Ammon's horn (tissue), 1 donor: ENCODE measurements at places on chromosomes 6 and 20.

DNA sequence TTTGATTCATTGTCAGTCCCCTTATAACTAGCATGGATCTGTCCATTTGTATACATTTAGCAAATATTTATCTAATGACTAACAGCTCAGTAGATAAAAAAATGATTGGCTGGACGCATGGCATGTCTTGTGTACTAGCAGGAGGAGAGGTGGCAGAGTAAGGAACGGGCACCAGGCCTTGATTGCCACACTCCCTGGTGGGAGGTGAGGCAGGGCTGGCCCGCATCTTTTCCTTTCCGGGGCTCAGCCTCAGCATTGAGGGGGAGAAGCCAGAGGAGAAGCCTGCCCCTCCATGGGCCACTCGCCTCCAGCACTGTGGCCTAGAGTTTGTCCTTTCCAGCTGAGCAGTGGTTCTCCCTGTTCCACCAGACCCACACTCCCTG is 84.9 kb upstream of the TMEM181 start:
- DNase-seq = no peak

GRCh38 chr6:21596949-21597682 is 3.6 kb downstream of the SOX4 start:
- DNase-seq = peak; percentile 7

DNA sequence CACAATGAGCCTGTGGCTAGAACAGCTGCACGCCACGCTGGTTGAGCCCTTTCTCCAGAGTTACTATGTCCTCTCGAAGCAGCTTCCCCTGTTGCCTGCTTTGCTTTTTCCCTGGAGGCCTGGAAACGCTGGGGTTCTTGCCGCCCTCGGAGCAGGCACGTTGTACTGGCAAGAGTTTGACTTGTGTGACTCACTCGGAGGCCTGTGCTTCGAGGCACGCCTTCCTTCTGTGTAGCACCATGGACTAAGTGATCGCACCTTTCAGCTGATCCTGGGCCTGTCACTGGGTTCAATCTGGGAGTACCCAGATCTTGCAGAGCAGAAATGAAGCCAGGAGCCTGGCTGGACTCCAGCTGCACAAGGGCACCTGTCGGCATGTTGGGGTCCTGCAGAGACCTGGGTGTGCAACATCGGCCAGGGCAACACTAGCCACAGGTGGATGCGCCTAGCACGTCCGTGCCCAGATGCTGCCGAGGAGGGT is 5.2 kb downstream of the INSM1 start:
- peak; percentile 47 for DNase-seq

DNA sequence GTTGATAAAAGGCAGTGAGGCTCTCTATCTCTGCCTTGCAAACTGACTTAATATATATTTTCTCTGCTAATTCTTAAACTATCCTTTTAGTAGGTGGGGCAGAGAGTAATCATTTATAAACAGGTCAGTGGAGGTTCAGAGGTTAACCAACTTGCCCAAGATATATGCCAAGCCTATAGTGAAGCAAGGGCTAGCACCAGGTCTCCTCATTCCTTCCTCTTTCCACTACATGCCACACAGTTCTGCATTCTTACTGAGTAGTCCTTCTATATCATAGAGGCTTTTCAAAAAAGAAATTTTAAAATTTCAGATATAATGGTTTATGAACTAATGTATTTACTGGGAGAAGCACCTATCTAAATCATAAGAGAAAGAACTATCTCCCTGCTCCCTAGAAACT is 8.5 kb downstream of the ARG1 start:
- DNase-seq = no peak

DNA sequence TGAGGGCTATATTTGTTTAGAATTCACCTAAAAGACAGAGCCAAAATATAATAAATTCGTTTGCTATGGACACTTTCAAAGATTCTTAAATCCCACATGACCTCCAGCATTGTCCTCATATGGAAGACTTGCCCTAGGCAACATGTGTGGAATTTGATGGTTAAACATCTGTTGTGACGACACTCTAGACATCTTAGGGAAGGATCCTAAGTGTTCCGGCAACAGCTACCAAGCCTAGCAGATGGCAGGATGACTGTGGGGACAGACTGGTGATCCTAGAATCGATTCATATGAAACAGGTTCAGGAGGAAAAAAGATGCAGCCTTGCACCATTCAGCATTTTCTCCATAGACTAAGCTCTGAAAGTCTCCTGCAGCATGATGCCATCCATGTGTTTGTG is 77.6 kb upstream of the BACH2 start:
- no peak for DNase-seq

- no peak for DNase-seq
Observed at GRCh38 chr6:163646133-163646532, 231.6 kb downstream of the QKI start.

GRCh38 chr6:158516098-158516497 is 43.8 kb upstream of the TMEM181 start:
- no peak for DNase-seq

GRCh38 chr6:6003621-6004366 is 2.9 kb downstream of the NRN1 start:
- peak; percentile 42 for DNase-seq

- DNase-seq = no peak
Observed at GRCh38 chr20:25643716-25644115, 19.9 kb upstream of the NANP start.

- DNase-seq = peak; percentile 82
Observed at GRCh38 chr6:32113386-32114352, 4.5 kb upstream of the TNXB start.

DNA sequence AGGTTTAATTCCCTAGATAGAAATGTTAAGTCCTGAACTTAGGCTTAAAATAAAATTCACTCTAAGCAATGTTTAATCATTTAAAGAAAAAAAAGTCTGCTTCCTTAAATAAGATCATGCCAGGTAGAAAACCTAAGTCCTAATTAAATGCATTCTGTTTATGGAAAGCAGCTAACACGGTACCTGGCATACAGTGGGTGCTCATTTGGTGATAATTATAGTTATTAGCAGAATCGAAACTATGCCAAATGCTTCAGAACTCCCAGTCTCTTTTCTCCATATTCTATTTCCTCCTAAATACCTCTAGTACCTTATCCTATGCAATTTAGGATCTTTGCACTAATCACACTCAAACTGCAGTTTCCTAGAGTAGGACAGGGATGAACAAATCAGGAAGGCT is 331.8 kb downstream of the EPHA7 start:
- no peak for DNase-seq

DNA sequence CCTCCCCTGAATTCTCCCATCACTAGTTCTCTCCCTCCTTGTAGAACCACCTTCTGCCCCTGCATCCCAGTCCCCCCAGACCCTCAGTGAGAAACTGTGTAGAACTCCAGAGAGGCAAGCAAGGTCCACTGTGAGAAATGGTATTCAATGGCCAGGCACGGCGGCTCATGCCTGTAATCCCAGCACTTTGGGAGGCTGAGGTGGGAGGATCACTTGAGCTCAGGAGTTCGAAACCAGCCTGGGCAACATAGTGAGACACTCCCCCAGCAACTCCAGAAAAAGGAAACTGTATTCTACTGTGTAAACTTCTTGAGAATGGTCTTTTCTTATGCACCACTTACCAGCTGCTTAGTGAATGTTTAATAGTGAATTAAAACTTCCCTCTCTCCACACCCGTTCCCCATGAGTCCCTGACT is 8.2 kb upstream of the CD83 start:
- no peak for DNase-seq

GRCh38 chr6:93325761-93326160 is 93.6 kb downstream of the EPHA7 start:
- no peak for DNase-seq

GRCh38 chr6:155062866-155063341 is 67.8 kb downstream of the TIAM2 start:
- no peak for DNase-seq

- no peak for DNase-seq
Observed at GRCh38 chr6:16095180-16095579, 33.7 kb upstream of the MYLIP start.

- peak; percentile 40 for DNase-seq
Observed at GRCh38 chr20:24535941-24536730, 66.7 kb downstream of the SYNDIG1 start.

DNA sequence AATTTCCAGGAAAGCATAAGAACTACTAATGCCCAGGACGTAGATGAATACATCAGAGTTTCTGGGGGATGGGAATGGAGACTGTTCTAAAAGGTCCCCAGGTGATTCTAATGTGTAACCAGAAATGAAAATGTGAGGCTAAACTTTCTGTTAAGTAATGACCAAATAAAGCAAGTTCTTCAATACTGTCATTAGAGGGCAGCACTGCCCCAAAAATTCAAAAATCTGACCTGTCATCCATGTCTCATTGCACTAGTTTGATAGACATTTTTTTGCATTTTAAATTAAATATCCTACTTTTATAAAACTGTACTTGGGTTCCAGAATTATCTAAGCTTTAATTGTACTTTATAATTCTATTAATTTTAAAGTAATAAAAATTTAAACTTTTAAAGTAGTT is 94.9 kb downstream of the RFX6 start:
- DNase-seq = peak; percentile 59

DNA sequence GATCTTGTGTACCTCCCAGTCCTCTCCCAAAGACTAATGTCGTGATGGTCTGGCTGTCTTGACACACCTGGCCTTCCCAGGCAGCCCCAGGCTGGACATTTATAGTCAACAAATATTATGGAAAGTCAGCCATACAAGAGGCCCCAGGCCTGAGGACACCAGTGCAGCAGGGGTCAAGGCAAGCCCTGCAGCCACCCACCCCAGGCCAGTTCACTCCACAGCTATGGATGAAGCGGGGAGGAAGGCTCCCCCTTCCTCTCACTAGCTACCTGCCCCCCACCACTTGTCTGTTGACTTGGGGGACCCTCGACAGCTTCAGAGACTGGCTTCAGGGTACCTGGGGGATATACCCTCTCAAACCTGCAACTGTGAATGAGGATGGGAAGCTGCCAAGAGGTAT is 132.1 kb downstream of the MRPL14 start:
- no peak for DNase-seq

DNA sequence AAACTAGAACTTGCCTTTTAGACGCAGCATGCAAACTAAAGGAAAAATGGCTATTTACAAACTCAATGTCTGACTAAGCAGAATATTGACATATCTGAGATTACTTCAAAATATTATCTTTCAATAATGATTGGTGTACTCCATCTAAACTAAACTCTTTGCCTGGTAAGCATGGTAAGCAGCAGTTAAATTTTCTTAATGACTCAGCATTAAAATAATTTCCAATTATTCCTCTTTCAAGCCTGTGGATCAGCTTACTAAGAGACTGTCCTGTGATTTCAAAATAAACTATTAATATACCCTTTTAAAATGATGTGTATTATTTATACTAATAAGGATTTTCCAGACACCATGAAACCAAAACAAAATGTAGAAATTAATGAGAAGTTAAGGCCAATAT is 226.8 kb upstream of the THEMIS start:
- DNase-seq = no peak

DNA sequence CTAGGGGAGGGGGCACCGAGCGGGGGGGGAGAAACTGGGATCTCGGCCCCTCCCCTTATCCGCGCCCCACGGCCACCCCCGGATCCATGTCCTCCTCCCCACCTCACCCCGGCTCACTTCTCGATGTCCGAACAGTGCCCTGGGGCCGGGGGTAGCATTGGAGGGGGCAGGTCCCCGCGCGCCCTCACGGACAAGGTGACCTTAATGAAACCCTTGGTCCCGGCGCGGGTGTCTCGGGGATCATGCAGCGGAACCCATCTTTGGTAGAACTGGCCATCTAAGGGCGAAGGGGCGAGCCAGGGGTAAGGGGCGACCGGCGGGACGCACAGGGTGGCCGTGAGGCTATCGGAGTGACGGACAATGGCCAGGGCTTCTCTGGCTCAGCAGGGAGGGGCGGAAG is 13.6 kb upstream of the SPAG4 start:
- DNase-seq = no peak

DNA sequence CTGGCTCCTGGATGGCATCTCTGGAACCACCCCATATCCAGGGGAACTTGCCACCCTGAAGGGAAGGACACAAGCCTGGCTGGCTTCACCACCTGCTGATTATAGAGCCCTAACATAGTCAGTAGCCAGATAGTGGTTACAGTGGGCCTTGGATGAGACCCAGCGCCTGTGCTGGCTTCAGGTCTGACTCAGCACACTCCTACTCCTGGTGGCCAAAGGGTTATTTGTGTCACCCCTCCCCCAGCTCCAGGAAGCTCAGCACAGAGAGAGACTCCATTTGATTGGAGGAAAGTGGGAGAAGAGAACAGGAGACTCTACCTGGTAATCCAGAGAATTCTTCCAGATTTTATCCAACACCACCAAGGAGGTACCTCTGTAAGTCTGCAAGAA is 12.8 kb downstream of the SNX14 start:
- no peak for DNase-seq

GRCh38 chr6:138290423-138290962 is 72.2 kb upstream of the PBOV1 start:
- DNase-seq = no peak

DNA sequence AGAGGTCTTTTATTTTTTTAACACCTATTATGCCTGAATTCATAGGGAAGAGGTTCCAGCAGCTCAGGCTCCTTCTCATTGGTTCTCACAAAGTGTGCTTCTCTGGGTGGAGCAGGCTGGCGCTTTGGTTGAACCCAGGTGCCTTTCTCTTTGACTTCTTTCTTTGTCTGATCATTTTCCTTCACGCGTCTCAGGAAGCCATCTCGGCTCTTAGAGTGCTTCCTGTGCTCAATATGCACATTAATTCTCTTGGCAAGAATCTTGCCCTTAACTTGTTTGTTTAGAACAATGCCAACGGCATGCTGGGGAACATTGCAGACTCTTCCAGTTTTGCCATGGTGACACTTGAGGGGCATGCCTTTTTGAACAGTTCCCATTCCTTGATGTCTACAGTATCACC is 44.2 kb upstream of the RNF24 start:
- DNase-seq = no peak

- no peak for DNase-seq
Observed at GRCh38 chr6:47727391-47727790, 29.0 kb downstream of the ADGRF4 start.

DNA sequence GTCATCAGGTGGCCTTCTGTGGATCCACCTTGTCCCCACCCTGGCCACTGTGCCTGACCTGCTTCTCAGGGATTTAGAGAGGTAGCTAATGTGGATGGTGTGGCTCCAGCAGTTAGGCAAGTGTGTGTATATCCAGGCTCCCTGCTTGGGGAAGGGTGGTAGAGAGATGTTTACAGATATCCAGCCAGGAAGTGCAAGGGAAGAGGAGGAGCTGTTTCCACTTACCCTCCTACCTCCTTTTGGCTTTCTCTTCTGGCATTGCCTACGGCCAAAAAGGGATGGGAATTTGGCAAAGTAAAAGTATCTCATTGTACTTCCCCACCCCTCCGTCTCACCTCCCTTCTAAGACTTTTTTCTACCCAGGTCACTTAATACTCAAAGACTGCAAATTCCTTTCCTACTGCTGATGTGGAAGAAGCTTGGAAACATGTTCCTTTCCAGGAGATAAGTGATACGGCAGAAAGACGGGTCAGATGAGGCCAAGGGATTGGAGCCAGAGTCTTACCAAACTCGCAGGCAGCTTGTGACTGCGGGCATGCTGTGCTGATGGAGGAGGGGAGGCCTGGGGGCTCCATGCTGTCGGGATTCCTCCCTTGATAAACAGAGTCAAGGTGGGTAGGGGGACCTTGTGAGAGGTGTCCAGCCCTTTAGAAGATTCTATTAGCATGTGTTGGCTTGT is 253.4 kb downstream of the PRL start:
- DNase-seq = no peak
